ENCODE measurements at places on chromosomes 7 and 10.

- no peaks in the 10 kb centered on the region for H3K4me1 ChIP-seq
- H3K36me3 ChIP-seq, result no peaks in the 10 kb centered on the region
- no peaks in the 10 kb centered on the region for H3K27me3 ChIP-seq
- H3K4me3 ChIP-seq, result no peak overlapping the region
- H3K27ac ChIP-seq, result no peak overlapping the region
These were observed 177.6 kb upstream of the NAMPT start for GRCh38 chr7:106462365-106462859.

- H3K4me1 ChIP-seq, result no peaks in the 10 kb centered on the region
- H3K36me3 ChIP-seq, result no peaks in the 10 kb centered on the region
- no peaks in the 10 kb centered on the region for H3K27me3 ChIP-seq
- no peak overlapping the region for H3K4me3 ChIP-seq
These were observed 15.6 kb upstream of the KIAA1217 start for GRCh38 chr10:24193330-24193729.

- no peaks in the 10 kb centered on the region for H3K27me3 ChIP-seq
- DNase-seq, result no peak
- no peak overlapping the region for H3K27ac ChIP-seq
These were observed 14.5 kb downstream of the SLF2 start for GRCh38 chr10:100927266-100927665.

DNA sequence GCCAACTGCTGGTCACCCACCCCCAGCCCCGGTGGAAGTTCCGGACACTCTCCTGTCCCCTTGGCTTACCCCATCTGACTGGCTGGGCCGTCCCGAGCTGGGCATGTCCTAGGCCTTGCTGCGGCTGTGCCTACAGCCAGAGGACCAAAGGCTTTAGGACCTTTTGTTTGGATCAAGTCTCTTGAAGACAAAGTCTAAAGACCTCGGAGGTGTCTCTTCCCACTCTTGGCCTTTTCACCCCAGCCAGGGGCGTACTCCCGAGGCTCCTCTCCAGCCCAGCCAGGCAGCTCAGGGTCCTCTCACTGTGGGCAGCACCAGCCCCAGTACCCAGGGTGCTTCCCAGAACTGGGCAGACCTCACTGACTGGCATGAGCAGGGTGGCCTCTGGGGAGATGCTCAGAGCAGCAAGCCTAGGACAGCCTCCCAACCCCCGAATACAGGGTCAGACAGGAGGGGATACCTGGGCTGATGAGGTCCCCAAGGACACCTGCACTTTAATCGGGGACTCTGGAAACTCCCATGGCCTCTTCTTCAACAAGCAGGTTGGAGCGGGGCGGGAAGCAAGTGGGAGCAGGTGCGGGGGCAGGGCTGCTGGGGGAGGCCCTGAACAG lies 2.7 kb upstream of the PWWP2B start:
- H3K4me1 ChIP-seq, result peaks cover 3% of the 10 kb centered on the region
- H3K27me3 ChIP-seq, result no peaks in the 10 kb centered on the region
- DNase-seq, result no peak
- no peak overlapping the region for H3K4me3 ChIP-seq
- H3K36me3 ChIP-seq, result no peaks in the 10 kb centered on the region
- peak overlapping the region; percentile 22 for H3K27ac ChIP-seq

- no peaks in the 10 kb centered on the region for H3K4me1 ChIP-seq
- DNase-seq, result no peak
- no peak overlapping the region for H3K4me3 ChIP-seq
These were observed 23.0 kb downstream of the GNAT3 start for GRCh38 chr7:80488851-80489370.

- no peak for DNase-seq
- H3K27me3 ChIP-seq, result no peaks in the 10 kb centered on the region
- H3K4me3 ChIP-seq, result no peak overlapping the region
- no peak overlapping the region for H3K27ac ChIP-seq
These were observed 133.7 kb upstream of the SEMA3E start for GRCh38 chr7:83782628-83783027.

DNA sequence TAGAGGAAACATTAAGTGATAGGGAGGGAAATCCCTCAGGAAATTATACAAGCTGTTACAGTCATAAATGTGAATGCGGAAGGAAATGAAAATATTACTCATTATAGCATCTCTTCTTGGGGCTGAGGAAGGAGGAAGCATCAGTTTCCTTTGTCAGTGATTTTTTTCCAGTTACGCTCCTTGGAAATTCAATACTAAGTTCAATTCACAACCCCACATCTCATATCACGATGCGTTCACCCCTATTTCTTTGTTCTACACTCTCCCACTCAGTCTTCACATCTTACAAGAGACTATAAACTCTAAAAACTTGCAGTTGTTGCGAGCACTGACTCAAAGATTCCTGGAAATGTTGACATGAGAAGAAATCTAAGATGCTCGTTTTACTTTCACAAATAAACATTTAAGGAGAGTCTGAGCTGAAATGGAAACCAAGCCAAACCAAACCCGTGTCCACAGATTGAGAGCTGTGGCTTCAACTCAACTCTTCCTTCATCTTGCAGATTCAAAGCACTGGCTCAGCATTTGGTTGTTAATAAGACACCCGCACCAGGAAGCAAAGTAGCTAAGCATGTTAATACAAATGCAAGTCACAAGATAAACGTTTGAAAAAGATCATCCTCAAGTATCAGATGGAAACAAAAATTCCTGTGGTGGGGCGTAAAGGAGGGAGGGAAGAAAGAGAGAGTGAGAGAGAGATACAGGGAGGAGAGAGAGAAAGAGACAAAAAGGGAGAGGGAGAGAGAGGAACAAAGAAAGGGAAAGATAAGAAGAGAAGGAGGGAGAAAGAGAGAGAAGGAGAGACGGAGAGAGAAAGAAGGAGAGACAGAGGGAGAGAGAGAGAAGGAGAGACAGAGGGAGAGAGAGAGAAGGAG lies 150.0 kb upstream of the RSU1 start:
- H3K4me3 ChIP-seq, result no peak overlapping the region
- DNase-seq, result no peak
- H3K27me3 ChIP-seq, result no peaks in the 10 kb centered on the region
- peaks cover 19% of the 10 kb centered on the region for H3K4me1 ChIP-seq
- peak overlapping the region; percentile 48 for H3K27ac ChIP-seq

- H3K4me1 ChIP-seq, result no peaks in the 10 kb centered on the region
- H3K36me3 ChIP-seq, result peaks cover 8% of the 10 kb centered on the region
- no peaks in the 10 kb centered on the region for H3K27me3 ChIP-seq
- no peak overlapping the region for H3K27ac ChIP-seq
- H3K4me3 ChIP-seq, result no peak overlapping the region
These were observed 170.8 kb downstream of the RNF216 start for GRCh38 chr7:5610500-5611186.

DNA sequence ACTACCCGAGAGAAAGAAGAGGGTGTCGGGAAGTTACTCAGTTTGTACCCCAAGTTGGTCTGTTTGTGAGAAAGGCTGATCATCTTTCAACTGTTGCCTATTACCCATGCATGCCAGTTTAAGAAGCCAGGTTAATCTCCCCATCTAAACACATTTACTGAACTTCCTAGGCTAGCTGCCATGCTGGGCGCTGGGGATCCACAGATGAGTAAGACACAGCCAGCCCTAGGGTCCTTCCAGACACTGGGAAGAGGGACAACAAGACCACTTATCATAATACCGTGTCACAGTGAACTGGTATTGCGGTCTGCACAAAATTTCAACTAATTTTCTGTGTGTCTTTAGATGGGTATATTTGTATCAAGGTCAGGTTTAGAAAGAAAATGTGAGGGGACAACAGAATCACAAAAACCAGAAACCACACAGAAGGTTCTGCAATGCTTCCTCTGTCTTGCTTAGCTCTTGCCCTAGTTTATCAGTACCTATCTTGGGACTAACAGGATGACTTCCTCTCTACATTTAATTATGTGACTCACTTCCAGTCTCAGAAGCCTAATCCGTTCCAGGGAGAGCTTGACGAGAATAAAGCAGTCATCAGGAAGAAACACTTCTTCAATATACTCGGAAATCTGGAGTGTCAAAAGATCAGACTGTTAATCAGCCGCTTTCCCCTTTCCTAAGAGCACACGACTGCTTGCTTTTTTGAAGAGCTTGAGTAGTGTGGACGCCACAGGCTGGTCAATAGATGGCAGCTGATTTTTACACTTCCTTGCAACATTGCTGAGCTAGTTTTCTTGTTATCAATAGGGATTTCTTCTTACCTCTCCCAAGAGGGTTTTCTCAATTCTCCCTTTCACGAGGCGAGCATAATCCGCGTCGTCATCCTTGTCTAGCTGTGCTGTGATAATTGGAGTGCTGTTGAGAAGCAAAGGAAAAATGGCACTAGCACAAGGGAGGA lies 45.7 kb downstream of the POLR3A start:
- DNase-seq, result no peak
- peaks cover 76% of the 10 kb centered on the region for H3K36me3 ChIP-seq
- no peak overlapping the region for H3K4me3 ChIP-seq
- H3K27me3 ChIP-seq, result no peaks in the 10 kb centered on the region

GRCh38 chr7:111324228-111324627 lies 233.3 kb downstream of the LRRN3 start:
- DNase-seq, result no peak
- H3K4me1 ChIP-seq, result no peaks in the 10 kb centered on the region
- H3K27me3 ChIP-seq, result no peaks in the 10 kb centered on the region
- no peak overlapping the region for H3K4me3 ChIP-seq

- no peaks in the 10 kb centered on the region for H3K27me3 ChIP-seq
- H3K4me1 ChIP-seq, result no peaks in the 10 kb centered on the region
- no peaks in the 10 kb centered on the region for H3K36me3 ChIP-seq
- no peak for DNase-seq
- no peak overlapping the region for H3K4me3 ChIP-seq
- no peak overlapping the region for H3K27ac ChIP-seq
These were observed 221.3 kb downstream of the POU6F2 start for GRCh38 chr7:39199006-39199405.

- H3K4me1 ChIP-seq, result peaks cover 29% of the 10 kb centered on the region
- no peaks in the 10 kb centered on the region for H3K27me3 ChIP-seq
- H3K27ac ChIP-seq, result peak overlapping the region; percentile 34
- no peak for DNase-seq
These were observed 19.2 kb downstream of the TNRC18 start for GRCh38 chr7:5404421-5404826.

DNA sequence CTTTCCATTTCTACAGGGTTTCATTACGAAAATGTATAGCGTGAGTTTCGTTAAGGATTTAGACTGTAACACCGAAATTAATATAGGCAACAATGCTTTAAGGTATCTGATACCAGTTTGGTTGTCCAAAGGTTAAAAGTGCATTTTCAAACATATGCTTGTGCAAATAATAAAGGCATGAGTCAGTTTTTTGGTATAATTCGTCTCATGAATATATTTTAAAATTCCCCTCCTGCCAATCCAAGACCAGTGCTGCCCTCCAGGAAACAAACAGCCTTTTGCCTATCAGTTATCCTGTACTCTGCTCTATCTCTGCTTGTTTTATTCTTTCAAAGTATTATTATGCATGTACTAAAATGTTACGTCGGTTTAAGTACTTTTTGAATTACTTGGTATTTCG lies 2.0 kb downstream of the LCOR start:
- H3K36me3 ChIP-seq, result no peaks in the 10 kb centered on the region
- H3K4me3 ChIP-seq, result peak overlapping the region; percentile 92
- no peak for DNase-seq
- H3K4me1 ChIP-seq, result no peaks in the 10 kb centered on the region

Data from ascending aorta (tissue), 2 donors.